ENCODE measurements at places on chromosomes 12 and 14. TPM values are rescaled to one million over a fixed set of nuclear protein-coding genes. Genes with fewer than 3 reads are reported as not detected.
A peak's percentile ranks its signal among the peaks of the same experiment; 100 is the strongest.

The MYO1H gene
- not detected for total RNA-seq

The ACSM4 gene
- total RNA-seq, result not detected

The SNRPF gene
- 6.3 TPM for total RNA-seq

The YLPM1 gene
- 3.9 TPM for total RNA-seq

GRCh38 chr12:109744986-109745942 lies 31.6 kb downstream of the FAM222A start:
- DNase-seq, result no peak

GRCh38 chr14:105847400-105847799 lies 321.0 kb downstream of the TMEM121 start:
- DNase-seq, result no peak

The RNF212B gene
- total RNA-seq, result not detected

DNA sequence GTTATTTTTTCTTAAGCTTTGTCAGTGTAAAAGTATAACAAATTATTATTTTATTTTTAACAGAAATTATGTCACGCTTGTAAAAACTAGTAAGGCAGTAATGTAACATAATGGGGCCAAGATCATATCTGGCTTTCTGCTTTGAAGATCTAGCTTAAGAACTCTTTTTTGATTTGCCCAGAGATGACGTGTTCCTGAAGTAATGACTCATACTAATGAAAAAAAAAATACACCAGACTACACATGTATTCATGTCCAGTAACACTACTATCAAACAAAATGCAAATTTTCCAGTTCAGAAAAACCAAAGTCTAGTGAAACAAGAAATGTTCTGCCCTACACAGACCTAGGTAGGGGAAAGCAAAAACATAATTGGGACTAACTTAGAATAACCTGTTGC lies 432.2 kb upstream of the ATXN7L3B start:
- DNase-seq, result no peak

DNA sequence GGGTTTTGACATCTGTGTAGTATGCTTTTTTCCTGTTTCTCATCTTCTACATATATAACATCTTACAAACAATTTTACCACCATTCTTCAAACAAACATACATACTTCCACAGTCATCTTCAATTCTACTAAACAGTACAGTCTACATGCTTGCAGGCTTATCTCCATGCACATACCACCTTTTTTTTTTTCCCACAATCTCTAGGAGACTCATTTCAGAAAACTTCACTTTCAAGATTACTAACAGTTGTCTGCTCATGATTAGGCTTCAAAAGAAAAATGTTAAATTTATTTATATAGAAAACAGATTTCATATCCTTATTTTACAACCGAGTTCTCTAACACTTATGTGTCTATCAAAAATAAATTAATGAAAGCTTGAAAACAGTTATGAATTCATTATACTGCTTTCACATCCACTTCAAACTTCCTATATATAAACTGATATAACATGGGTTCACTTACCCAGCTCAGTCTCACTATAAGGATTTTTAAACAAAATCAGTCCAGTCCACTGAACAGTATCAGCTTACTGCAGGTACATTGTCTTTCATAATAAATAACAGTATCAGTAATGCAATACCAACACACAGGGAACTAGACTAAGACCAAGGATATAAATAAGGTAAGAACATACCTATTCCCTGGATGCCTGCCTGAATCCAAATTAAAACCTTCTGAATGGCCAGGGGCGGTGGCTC lies 42.5 kb downstream of the LRP6 start:
- no peak for DNase-seq

The WASHC4 gene
- 28.3 TPM for total RNA-seq

DNA sequence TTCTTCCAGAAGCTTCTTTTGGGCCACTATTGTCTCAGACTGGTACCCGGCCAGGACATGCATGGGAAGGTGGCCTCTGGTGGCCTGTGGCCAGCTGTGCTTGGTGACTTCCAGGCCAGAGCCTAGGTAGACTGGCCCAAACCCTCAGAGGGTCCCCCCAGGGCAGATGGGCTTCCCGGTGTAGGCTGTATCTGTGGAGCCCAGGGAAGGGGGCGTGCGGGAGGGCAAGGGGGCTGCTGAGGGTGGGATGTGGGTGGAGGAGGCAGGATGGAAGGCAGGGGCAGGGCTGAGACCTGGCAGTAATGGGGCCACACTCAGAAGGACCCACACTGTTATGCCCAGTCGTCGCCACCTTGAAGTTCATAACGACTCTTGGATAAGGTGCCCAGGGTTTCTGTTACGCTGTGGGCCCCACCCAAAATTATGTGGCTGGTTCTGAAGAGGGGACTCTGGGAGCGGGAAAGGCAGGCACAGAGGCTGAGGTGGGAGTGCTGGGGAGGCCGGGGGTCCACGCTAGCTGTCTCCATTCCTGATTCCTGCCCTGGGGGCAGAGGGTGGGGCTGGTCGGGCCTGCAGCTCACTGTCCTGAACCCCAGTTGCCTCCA lies 52.1 kb downstream of the KIF26A start:
- no peak for DNase-seq

The PLA2G1B gene
- total RNA-seq, result not detected

- no peak for DNase-seq
Observed at GRCh38 chr14:101077481-101078074, 174.1 kb upstream of the RTL1 start.

DNA sequence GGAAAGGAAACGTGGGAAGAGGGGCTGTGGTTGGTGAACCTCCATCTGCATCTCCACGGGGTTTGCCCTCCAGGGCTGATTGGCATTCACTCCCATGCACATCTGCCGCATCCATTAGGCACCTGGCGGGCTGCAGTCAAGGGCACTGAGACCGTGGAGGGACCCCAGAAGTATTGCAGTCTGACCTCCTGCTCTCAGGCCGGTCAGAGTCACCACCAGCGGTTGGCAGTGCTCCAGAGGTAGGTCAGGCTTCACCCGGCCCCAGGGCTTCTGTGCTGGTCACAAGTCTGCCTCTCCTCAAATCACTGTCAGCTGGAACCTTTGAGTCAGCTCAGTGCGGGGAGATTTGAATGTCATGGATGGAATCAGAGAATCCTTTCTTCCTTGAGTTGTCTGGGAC lies 132.3 kb downstream of the PAPOLA start:
- DNase-seq, result no peak

DNA sequence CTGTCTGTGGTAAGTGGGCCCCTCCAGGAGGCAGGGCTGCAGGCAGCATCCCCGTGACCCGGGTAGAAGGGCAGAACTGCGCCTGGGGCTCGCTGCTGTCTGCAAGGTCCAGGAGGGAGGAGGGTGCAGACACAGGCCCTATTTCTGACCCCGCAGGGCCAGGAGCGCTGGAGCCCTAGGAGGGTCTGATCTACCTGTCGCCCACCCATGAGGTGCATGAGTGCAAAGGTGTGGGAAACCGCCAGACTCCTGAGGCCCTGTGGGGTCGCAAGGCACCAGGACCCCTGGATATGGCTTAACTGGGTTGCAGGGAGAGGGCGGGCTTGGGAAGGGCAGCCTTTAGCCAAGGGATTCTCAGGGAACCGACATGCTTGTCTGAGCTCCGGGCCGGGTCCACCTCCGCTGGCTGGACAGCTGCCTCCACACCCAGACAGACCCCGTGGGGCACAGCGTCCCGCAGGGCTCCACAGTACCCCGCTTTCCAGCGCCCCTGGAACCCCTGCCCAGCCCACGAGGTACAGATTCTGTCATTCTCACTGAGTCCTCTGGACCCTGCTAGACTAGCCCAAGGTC lies 72.9 kb upstream of the TSPAN11 start:
- DNase-seq, result no peak

The SMCO2 gene
- not detected for total RNA-seq

GRCh38 chr14:50366589-50366988 lies 30.1 kb downstream of the CDKL1 start:
- no peak for DNase-seq

The TAS2R50 gene
- total RNA-seq, result not detected

- DNase-seq, result no peak
Observed at GRCh38 chr12:55931317-55931779, 386 bp downstream of the DGKA start.

DNA sequence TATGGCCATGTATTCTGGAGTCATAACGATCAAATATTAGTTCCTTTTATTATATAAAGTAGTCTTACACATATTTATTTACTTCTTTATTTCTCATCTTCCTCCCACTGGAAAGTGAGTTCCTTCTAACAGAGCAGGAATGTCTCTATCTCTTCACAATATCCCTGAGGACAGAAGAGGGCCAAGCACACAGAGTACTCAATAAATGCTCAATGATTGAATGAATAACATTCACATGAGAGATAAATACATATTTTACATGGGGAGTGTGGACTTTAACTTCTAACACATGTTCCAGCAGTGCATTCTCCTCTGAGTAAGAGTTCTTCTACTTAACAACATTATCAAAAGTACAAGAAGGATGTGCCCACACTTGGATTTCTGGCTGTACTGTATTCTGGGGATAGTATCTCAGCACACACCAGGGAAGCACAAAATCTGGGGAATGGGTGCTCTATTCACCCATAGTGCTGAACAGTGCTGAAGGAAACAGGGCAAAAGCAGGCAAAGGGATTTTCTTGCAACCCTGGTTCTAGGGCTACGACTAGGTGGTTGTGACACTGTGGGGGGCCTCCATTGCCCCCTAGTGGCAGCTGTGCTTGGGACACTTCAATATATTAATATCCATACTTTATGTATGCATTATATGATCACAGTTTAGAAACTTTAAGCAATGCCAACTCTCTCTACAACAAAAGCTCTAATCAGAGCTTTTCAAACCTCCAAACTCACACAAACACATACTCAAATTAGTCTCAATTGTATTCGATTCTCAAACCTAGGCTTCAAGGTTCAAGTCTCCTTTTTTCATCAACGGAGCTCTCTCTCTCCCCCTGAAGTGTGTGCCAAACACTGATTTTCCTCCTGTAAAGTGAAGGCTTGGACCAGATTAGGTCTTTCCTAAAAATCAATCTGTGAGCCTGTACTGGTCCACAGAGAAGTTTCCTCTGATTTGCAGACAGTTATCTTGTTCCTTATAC lies 115.5 kb downstream of the SLC2A13 start:
- peak; percentile 10 for DNase-seq

The FERMT2 gene
- 67.7 TPM for total RNA-seq

- no peak for DNase-seq
Observed at GRCh38 chr12:75883241-75883640, 148.3 kb downstream of the PHLDA1 start.

Data from MG63 (cell line).